ENCODE measurements at places on chromosomes 3 and 15.
A peak's percentile ranks its signal among the peaks of the same experiment; 100 is the strongest.

DNA sequence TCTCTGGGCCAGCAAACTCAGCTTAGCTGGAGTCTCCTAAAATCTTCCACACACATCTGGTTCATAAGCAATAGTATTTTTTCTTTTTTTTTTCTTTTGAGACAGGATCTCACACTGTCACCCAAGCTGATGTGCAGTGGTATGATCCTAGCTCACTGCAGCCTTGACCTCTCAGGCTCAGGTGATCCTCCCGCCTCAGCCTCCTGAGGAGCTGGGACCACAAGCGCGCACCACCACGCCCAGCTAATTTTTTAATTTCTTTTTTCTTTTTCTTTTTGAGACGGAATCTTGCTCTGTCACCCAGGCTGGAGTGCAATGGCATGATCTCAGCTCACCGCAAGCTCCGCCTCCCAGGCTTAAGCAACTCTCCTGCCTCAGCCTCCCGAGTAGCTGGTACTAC is 34.3 kb downstream of the RNU5B-1 start:
- no peaks in the 10 kb centered on the region for H3K27me3 ChIP-seq
- no peak overlapping the region for H3K27ac ChIP-seq
- H3K4me1 ChIP-seq = no peaks in the 10 kb centered on the region
- no peak for DNase-seq
- no peak overlapping the region for H3K4me3 ChIP-seq

DNA sequence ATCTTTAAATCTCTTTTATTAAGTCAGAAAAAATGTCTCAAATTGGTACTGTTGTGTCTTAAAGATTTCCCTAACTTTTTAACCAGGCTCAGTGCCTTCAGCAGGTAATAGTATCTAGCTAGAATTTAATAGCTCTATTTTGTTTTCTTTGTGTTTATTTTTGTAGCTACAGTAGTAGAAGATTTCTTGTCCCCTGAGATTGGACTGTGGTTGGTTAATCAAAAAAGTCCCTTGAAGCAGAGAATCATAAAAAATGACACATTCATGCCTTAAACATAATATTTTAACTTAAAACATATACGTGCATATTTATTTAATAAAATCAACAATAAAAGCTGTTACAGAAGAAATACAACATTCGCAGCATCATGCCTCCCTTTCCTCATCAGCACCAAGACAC is 102.8 kb downstream of the EEFSEC start:
- H3K36me3 ChIP-seq = no peaks in the 10 kb centered on the region
- no peak overlapping the region for H3K27ac ChIP-seq
- H3K4me1 ChIP-seq = no peaks in the 10 kb centered on the region
- H3K27me3 ChIP-seq = no peaks in the 10 kb centered on the region
- no peak for DNase-seq

DNA sequence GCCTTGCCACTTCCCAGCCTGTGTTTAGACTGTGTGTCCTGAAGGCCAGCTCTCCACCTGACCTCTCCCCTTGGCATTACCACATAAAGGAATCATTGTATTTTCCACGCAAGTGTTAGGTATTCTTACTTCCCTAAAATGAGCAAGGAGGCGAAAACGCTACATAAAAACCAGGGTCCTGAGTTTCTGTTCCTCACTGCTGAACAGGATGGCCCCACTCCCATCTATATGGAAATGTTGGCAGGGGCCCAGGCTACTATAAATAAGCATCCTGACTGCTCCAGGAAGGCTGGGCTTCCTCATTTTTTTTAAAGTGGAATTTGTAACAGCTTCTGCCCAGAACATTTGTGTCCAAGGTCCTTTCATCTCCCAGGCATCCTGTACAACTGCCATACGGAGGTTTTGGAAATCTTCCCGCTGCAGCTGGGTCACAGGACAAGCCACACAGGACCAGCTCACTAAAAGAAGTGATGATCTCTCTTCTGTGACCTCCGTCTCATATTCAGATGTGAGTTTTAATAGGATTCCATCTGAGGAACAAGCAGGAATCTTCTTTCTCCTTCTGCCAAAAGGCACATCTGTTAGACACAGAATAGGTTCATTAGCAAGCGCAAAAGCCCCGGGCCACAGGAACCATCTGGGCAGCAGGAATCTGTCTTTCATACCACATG is 56.4 kb upstream of the LIMD1 start:
- H3K27me3 ChIP-seq = no peaks in the 10 kb centered on the region
- no peak overlapping the region for H3K27ac ChIP-seq
- no peak for DNase-seq
- H3K4me3 ChIP-seq = no peak overlapping the region
- H3K36me3 ChIP-seq = no peaks in the 10 kb centered on the region
- H3K4me1 ChIP-seq = peaks cover 6% of the 10 kb centered on the region

- no peaks in the 10 kb centered on the region for H3K4me1 ChIP-seq
- DNase-seq = no peak
- no peak overlapping the region for H3K27ac ChIP-seq
- no peaks in the 10 kb centered on the region for H3K36me3 ChIP-seq
- no peak overlapping the region for H3K4me3 ChIP-seq
- no peaks in the 10 kb centered on the region for H3K27me3 ChIP-seq
Measured at GRCh38 chr3:69986419-69986818, 13.1 kb upstream of the SAMMSON start.

GRCh38 chr3:183427196-183427875 is 1.1 kb downstream of the MCF2L2 start:
- H3K36me3 ChIP-seq = no peaks in the 10 kb centered on the region
- DNase-seq = no peak
- peak overlapping the region; percentile 41 for H3K4me3 ChIP-seq
- H3K27me3 ChIP-seq = no peaks in the 10 kb centered on the region

- no peaks in the 10 kb centered on the region for H3K27me3 ChIP-seq
- H3K27ac ChIP-seq = no peak overlapping the region
- H3K4me3 ChIP-seq = no peak overlapping the region
- DNase-seq = no peak
Measured at GRCh38 chr15:80832686-80833085, 53.5 kb downstream of the CEMIP start.

- no peak overlapping the region for H3K4me3 ChIP-seq
- no peaks in the 10 kb centered on the region for H3K27me3 ChIP-seq
- no peaks in the 10 kb centered on the region for H3K36me3 ChIP-seq
- peak; percentile 38 for DNase-seq
Measured at GRCh38 chr3:141959589-141960554, 83.4 kb downstream of the ATP1B3 start.
